ENCODE measurements at places on chromosomes 1 and 21. TPM values are rescaled to one million over a fixed set of nuclear protein-coding genes. Genes with fewer than 3 reads are reported as not detected.

GRCh38 chr1:204089044-204089751 is 16.3 kb downstream of the SOX13 start:
- DNase-seq: no peak

- no peak for DNase-seq
Measured at GRCh38 chr1:13797397-13797796, 97.4 kb downstream of the PRDM2 start.

DNA sequence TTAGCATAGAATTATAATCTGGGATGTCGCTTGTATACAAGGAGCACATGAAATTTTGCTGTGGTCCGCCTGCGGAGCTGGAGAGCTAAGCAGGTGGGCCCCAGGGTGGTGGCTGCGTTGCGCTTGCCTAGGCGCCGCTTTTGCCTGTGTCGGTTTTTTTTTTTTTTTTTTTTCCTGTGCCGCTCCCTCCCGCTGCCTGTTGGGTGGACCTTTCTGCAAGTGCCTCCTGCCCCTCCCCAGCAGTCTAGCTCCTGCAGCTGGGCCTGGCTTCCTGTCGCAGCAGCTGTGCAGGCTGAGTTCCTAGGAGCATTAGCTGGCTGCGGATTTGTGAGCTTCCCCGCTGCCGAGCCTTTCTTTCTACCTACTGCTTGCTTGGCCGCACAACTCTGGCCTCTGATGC is 20.6 kb downstream of the PYHIN1 start:
- DNase-seq: no peak

GRCh38 chr1:200207711-200208126 is 180.2 kb downstream of the NR5A2 start:
- DNase-seq: no peak

- DNase-seq: no peak
Measured at GRCh38 chr1:4212796-4213195, 312.7 kb upstream of the C1orf174 start.

DNA sequence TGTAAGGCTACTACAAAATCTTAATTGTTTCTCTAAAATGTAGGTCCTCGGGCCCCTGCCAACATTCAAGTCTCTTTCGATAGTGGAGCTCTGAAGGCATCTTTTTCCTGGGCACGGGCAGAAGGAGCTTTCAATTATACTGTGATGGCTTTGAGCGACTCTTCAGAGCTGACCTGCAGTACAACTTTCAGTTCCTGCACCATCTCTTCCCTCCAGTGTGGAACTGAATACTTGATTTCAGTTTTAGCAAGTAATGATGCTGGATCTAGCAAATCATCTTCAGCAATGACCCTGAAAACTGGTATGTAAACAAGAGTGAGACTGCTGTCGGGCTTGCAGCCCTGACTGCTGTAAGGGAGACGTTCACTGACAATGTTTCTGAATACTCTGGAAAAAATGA is 9.6 kb downstream of the FNDC7 start:
- no peak for DNase-seq

The PADI4 gene
- total RNA-seq: 10.4 TPM

GRCh38 chr1:170175041-170175440 is 29.3 kb downstream of the NTMT2 start:
- DNase-seq: no peak

DNA sequence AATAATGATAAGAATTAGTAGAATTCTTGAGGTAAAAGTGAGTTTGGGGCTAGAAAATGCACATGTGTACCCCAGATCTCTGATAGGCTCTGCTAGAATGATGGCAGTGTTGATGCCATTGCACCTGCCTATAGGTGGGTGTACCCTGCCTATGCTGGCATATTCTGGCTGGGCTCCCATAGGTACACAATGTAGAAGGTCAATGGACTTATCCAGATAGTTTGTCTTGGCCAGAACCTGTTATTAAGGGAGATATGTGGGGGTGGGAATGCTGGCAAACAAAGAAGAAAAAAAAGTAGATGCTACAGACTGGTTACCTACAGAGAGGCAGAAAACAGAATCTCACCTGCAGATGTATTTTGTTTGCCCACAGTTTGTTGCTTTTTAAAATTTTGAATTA is 14.1 kb upstream of the KLHDC8A start:
- DNase-seq: no peak

- DNase-seq: no peak
Measured at GRCh38 chr1:43933386-43934100, at the start of gene ARTN. Gene ARTN (plus strand): TSS chr1:43933801. CDS start chr1:43935657, 1,856 bp downstream.

- DNase-seq: no peak
Measured at GRCh38 chr1:243374412-243374811, 118.6 kb downstream of the SDCCAG8 start.

The A3GALT2 gene
- not detected for total RNA-seq

The MINDY1 gene
- total RNA-seq: 19.4 TPM

GRCh38 chr21:25878344-25878743 is 143.6 kb downstream of the GABPA start:
- DNase-seq: no peak

- DNase-seq: no peak
Measured at GRCh38 chr1:119841306-119841705, 30.0 kb upstream of the REG4 start.

GRCh38 chr1:25098717-25099116 is 133.6 kb downstream of the SYF2 start:
- no peak for DNase-seq

The CD5L gene
- 0.39 TPM for total RNA-seq

- DNase-seq: no peak
Measured at GRCh38 chr21:46212721-46213484, 15.7 kb downstream of the LSS start.

The RNF186 gene
- total RNA-seq: not detected

The EPHA10 gene
- 0.49 TPM for total RNA-seq

The SPATA1 gene
- total RNA-seq: 0.79 TPM

The TCHH gene
- total RNA-seq: 315 TPM

DNA sequence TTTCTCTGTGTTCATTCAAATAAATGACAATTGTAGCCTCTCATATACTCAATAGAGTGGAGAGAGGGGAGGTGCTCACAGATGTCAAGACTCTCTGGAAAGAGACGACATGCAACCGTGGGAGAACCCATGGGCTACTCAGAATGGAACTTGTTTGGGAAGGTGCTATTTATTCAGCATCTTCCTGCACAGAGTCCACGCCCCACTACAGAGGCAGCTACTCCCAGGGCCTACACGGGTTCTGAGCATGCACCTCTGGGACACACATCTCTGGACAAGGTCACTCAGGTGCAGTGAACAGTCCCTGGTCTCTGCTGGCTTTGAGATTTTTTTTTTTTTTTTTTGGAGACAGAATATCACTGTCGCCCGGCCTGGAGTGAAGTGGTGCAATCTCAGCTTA is 64.1 kb downstream of the NID1 start:
- no peak for DNase-seq

The ETNK2 gene
- 4.6 TPM for total RNA-seq

- no peak for DNase-seq
Measured at GRCh38 chr1:2385606-2386280, 5.6 kb downstream of the MORN1 start.

GRCh38 chr1:207234690-207235089 is 86.8 kb upstream of the CD55 start:
- no peak for DNase-seq

- no peak for DNase-seq
Measured at GRCh38 chr1:7117399-7118281, 332.4 kb downstream of the CAMTA1 start.

GRCh38 chr1:96550061-96550460 is 171.5 kb upstream of the PTBP2 start:
- no peak for DNase-seq

DNA sequence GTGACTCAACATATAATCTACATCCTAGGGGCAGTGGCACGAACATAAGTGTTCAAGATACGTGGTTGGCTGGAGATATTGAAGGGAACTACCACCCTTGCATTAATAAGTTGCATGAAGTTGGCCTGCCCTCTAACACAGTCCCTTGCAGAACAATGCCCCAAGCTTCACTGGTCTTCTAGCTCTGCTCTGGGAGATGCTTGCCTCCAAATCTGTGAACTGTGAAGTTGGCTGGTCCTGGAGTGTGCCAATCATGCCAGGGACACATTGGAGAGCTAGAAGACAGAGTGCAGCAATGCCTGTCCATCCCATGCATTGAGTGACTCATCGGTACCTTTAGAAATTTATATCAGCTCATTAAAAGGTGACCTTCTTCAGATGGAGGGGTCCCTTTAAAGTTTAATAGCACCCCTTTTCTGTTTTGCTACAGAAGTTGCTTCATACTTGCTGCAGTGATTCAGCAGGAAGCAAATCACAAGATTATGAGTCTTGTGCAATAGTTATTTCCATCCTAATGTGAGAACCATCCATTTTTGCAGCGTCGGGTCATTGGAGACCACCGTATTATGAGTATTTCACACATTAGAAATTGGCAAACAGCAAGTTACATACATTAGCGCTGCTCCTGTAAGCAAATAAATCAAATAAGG is 55.2 kb upstream of the KAZN start:
- no peak for DNase-seq

- no peak for DNase-seq
Measured at GRCh38 chr1:226951286-226952117, 11.4 kb downstream of the COQ8A start.

- no peak for DNase-seq
Measured at GRCh38 chr1:168832661-168833060, 103.7 kb upstream of the DPT start.

The RXFP4 gene
- total RNA-seq: not detected

The GOLT1A gene
- total RNA-seq: not detected

- no peak for DNase-seq
Measured at GRCh38 chr1:48000883-48001282, 3.7 kb upstream of the TRABD2B start.

- DNase-seq: no peak
Measured at GRCh38 chr1:88961647-88962275, 30.7 kb downstream of the KYAT3 start.

GRCh38 chr1:232795497-232796053 is 9.6 kb upstream of the MAP10 start:
- DNase-seq: no peak

GRCh38 chr1:167617153-167618147 is 12.6 kb upstream of the RCSD1 start:
- DNase-seq: no peak

The GATAD2B gene
- total RNA-seq: 12.6 TPM

GRCh38 chr1:168414914-168415313 is 128.9 kb downstream of the XCL2 start:
- no peak for DNase-seq

DNA sequence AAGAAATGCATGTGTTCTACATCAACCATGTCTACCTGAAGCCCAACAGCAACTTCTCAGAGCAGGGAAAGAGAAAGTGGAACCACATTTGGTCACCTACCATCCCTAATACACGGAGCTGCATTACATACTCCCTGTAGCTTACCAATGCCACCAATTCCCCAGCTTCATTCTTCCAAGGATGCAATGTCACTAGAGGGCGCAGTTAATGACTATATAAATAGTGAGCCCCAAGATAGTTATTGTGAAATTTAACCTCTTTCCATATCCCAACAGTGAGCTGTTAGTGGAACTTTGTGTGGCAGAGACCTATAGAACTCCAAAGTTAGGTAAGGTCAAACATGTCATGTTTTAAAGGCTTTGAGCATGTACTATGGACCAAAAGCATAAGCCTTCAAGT is 618.3 kb downstream of the SMYD3 start:
- no peak for DNase-seq

DNA sequence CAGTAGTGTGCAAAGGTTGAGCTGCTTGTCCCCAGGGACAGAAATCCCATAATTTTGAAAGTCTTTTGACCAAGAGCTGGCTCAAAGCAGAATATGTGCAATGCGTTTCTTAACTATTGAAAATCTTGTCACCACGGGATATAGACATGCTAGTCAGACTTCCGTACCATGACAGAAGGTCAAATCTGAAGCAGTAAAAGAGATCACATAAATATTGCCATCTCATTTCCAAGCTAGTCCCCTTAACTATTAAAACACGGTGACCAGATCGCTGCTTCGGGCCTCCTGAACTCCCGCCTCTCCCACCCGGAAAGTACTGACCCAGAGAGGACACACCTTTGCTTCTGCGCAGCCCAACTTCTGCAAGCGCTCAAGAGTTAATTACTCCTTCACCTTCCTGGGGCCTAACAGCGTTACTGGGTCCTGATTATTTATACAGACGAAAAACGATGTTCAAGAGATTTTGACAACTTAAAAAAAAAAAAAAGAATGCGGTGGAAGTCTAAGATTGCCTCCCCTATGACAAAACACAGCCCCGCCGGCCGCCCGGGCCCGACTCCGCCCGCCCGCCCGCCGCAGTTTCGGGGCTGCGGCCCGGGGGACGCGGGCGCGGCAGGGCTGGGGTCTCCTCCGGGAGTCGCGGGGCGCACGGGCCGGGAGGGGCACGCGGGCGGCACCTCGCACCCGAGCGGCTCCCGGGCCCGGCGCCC is 692 bp downstream of the SORT1 start:
- no peak for DNase-seq

The ANKRD34A gene
- total RNA-seq: 0.30 TPM

GRCh38 chr1:10208537-10208936 is 1.8 kb upstream of the KIF1B start:
- DNase-seq: no peak

- no peak for DNase-seq
Measured at GRCh38 chr1:214476229-214476985, 75.0 kb downstream of the PTPN14 start.

- DNase-seq: peak; percentile 54
Measured at GRCh38 chr1:214446772-214447556, 104.4 kb downstream of the PTPN14 start.

GRCh38 chr21:44952116-44952928 is 12.5 kb downstream of the SLX9 start:
- no peak for DNase-seq

- no peak for DNase-seq
Measured at GRCh38 chr1:202282025-202282371, 59.7 kb downstream of the UBE2T start.

- DNase-seq: peak; percentile 75
Measured at GRCh38 chr1:8510041-8510823, 192.3 kb downstream of the SLC45A1 start.

DNA sequence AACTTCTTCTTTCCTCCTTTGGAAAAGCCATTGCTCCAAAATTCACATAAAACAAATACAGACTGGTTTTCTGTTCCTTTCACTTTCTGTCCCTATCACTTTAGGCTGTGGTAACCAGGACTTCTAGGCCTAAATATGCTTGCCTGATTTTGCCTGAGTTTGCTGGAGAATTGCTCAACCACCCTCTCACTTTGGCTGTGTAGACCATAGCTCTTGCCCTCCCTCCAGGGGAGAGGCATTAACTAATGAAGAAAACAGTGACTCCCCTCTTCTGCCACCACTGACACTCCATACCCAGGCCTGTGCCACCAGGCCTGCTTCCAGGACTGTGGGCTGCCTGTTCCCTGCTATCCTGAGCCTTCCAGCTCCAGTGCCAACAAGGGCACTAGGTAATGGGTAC is 163.5 kb downstream of the TOMM20 start:
- no peak for DNase-seq

- no peak for DNase-seq
Measured at GRCh38 chr1:211132721-211133392, 1.1 kb downstream of the KCNH1 start.

DNA sequence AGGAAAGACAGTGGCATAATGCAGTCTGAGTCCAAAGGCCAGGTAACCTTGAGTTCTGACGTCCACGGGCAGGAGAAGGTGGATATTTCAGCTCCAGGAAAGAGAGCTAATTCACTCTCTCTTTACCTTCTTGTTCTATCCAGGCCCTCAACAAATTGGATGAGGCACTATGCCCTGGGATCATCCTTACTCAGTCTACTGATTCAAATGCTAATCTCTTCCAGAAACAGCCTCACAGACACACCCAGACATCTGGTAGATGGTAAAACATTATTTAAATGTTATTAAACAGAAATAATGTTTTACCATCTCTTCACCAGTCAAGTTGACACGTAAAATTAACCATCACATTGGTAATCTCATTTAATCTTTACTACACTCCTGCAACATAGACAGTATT is 73.0 kb downstream of the RBM11 start:
- DNase-seq: no peak
